ENCODE measurements at places on chromosomes 7 and 10. TPM values are rescaled to one million over a fixed set of nuclear protein-coding genes. Genes with fewer than 3 reads are reported as not detected.

DNA sequence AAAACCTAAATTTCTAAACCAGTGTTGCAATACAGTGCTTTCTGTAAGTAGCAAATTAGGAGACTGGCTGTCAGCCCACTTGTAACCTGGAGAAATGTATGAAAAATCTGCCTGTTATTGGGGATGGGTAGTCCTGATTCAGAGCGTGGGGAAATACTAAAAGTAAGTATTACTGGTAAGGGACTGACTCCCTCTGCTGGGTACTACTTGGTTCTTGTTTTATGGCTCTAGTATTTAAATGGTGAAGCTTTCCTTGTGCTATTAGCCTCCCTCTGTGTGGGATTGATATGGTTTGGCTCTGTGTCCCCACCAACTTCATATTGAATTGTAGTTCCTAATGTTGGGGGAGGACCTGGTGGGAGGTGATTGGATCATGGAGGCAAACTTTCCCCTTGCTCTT lies 886.1 kb downstream of the SORCS1 start:
- DNase-seq = no peak

The MRLN gene
- total RNA-seq = 12.2 TPM

DNA sequence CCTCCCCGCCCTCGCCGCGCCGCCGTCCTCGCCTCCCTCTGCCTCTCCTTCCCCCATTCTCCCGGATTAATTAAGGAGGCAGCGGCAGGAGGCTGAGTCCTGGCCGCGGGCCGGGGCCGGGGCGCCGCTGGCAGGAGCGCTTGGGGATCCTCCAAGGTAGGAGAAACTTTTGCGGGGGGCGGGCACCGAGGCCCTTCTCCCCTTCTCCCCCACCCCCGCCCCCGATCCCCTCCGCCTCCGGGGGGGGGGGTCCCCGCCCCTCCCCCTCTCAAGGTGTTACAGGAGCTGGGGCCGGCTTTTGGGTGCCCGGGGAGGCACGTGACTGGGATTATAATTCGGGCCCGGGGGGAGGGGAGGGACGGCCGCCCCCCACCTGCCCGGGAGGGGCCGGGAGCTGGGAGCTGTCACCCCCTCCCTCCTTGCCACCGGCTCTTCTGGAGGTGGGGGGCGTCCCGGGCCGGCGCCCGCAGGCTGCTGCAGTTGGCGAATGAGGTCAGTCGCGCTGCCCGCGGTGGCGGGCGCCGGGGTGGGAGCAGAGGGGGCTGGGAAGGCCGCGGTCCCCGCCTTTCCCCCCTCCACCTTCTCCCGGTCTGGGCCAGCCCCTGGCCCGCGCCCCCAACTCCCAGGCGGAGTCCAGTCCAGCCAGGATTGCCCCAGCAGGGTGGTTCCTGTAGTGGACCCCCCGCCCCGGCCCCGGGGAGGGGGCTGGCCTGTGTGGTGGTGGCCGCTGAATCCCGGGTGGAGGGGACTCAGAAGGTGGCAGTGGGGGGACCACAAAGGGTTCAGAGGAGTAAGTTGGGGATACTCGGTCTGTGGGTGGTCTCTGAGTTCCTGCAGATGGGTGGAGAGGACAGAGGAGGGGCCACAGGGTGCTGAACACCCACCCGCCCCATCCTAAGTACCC lies 567 bp downstream of the GTF2IRD1 start:
- peak; percentile 38 for DNase-seq

The AKR1E2 gene
- 26.3 TPM for total RNA-seq

The ZNF138 gene
- total RNA-seq = 63.4 TPM

- DNase-seq = no peak
These were observed 50.5 kb upstream of the FOXP2 start for GRCh38 chr7:114364151-114364550.

The TMEM176A gene
- total RNA-seq = 1.5 TPM

DNA sequence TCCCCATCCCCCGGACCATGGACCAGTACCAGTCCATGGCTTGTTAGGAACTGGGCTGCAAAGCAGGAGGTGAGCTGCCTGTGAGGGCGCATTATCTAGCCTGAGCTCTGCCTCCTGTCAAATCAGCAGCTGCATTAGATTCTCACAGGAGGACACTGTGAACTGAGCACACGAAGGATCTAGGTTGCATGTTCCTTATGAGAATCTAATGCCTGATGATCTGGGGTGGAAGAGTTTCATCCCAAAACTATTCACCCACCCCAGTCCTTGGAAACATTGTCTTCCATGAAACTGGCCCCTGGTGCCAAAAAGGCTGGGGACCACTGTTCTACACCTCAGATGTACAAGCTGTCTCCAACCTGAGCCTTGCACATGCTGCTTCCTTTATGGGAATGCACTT lies 24.1 kb upstream of the JMJD1C start:
- DNase-seq = no peak

GRCh38 chr10:86758189-86759072 lies 2.0 kb downstream of the BMPR1A start:
- no peak for DNase-seq

The FAM25G gene
- not detected for total RNA-seq

The ARPC1A gene
- total RNA-seq = 48.2 TPM

- no peak for DNase-seq
These were observed 136.3 kb upstream of the ANK3 start for GRCh38 chr10:60525716-60526585.

- DNase-seq = no peak
These were observed 304.0 kb downstream of the ZEB1 start for GRCh38 chr10:31622978-31623377.

- DNase-seq = no peak
These were observed 84.2 kb upstream of the DIP2C start for GRCh38 chr10:773562-774161.

The RNF32 gene
- 1.4 TPM for total RNA-seq

DNA sequence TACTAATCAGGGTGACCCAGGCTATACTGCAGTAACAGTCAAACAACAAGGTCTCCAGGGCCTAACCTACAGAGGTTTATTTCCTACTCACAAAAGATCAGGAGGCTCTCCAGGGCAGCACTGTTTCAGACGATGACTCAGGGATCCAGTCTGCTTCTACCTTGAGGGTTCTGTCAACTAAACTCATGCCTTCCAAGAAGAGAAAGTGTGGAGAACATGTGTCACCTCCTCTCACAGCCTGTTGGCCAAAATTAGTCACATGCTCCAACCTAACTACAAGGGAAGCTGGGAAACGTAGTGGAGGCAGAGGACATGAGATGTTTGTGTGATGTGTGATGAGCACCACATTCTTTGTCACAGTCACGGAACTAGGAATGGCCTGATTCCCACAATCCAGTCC lies 14.7 kb upstream of the INA start:
- no peak for DNase-seq

The SKIDA1 gene
- 8.8 TPM for total RNA-seq

DNA sequence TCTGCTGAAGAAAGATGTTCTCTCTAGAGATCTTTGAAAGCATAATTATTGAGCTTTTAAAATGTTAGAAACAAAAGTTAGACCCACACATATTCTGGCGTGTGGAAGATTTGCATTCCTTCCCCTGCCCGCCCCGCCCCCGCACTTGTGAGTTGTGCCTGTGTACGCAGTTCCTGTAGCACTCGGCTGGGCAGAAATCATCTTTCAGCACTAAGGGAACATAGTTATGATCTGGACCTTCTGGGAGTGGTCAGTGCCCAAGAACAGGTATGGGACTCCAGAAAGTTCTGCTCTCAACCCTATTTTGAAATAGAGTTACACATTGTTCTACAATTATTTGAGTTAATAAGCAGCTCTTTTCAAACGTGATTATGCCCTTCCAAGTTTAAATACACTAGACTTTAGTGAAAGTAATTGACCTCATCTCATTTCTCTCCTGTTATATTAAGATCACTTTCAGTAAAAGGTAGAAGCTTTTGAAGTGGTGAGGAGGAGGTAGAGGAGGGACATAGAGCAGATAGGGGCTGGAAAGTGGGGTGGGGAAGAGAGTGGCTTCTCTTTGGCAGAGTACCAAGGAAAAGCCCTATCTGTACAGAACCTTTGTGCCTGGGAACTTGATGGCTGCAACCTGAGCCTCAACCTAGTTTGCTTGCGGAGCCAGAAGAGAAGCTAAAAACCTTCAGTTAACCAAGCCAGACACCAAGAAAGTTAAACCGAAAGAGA lies 5.7 kb downstream of the BLVRA start:
- no peak for DNase-seq

- peak; percentile 5 for DNase-seq
These were observed 141.5 kb upstream of the EEPD1 start for GRCh38 chr7:36011588-36011965.

GRCh38 chr7:133040178-133040577 lies 41.7 kb downstream of the CHCHD3 start:
- DNase-seq = no peak

- no peak for DNase-seq
These were observed 44.4 kb upstream of the SHH start for GRCh38 chr7:155856656-155857055.

DNA sequence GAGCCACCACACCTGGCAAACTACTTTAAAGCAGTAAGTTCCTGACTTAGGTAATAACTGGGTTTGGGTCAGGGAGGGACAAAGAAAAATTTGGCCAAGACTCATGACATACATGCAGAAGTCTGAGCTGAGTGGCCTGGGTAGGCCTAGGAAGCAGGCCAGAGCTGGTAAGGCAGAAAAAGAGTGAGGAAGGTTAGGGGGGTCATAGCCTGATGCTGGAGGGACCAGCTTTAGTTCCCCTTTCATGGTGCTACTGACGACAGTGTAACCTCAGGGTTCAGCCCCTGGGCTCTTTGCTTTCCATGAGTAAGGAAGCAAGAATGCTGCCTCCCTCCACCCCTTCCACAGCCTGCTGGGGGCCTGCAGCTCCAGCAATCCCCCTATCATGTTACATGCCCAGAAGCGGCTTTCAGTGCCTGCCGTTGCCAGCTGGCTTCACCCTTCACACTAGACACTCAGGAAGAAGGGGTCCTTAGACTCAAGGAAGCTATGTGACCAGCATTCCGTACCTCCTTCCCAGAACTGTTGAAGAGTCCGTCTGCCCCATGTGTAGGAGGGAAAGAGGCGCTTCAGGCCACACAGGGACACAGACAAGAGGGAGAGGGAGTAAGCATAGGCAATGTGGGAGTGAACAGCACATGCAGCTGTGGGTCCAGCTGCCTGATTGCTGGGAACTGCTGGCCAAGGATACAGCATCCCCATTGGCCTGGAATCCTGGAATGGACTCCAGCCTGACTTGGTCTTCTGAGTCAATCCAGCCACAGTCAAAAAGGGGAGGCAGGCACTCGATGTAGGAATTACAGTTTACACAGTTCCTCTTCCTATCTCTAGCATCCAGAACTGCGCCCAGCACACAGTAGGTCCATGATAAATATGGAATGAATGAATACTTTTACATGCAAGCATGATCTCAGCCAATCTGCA lies 4.1 kb upstream of the PLAU start:
- DNase-seq = no peak

DNA sequence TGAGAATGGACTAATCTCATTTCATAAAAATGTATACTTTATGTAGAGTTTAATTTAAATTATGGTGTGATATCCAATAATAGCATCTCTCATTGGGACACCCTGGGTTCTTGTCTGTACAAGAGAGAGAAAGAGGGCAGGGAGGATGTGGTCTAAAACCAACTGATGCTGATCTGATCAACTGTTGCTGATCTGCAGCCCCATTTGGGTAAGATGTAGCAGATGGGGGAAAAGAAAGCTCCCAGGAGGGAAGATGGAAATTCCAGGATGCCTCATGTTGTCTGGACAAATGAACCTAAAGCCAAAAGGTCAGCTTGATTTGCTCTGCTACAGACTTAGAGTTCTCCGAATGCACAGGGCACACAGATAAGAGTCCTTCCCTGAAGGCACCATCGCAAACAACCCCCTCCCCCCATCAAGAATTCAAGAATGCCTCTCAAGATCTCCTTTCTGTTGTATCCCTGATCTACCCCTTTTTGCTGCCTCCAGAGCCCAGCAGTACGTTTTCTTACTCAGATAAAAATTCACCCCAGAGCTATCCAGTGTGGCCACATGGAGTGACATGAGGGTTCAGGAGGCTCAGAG lies 171.4 kb upstream of the INHBA start:
- no peak for DNase-seq

- no peak for DNase-seq
These were observed 53.5 kb upstream of the VIPR2 start for GRCh38 chr7:159198016-159198724.

The SLC12A9 gene
- 24.4 TPM for total RNA-seq

The HMX2 gene
- not detected for total RNA-seq

DNA sequence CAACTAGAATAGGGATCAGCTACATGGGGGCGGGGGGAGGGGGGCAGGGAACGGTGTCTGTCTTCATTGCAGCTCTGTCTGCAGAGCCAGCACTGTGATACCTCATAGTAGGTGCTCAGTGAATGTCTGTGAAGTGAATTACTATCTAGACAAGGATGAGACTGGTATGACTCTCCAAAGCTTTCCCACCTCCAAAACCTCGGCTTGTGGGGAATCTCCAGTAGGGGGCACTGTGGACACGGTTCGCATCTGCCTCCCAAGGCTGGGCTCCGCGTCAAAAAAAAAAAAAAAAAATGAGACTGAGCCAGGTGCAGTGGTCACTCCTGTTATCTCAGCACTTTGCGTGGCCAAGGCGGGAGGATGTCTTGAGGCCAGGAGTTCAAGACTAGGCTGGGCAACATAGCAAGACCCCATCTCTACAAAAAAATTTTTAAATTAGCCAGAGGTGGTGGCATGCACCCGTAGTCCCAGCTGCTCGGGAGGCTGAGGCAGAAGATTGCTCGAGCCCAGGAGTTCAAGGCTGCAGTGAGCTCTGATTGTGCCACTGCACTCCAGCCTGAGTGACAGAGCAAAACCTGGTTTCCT lies 9.6 kb downstream of the TRIM56 start:
- DNase-seq = no peak

GRCh38 chr7:124413029-124413428 lies 352.6 kb downstream of the GPR37 start:
- no peak for DNase-seq

DNA sequence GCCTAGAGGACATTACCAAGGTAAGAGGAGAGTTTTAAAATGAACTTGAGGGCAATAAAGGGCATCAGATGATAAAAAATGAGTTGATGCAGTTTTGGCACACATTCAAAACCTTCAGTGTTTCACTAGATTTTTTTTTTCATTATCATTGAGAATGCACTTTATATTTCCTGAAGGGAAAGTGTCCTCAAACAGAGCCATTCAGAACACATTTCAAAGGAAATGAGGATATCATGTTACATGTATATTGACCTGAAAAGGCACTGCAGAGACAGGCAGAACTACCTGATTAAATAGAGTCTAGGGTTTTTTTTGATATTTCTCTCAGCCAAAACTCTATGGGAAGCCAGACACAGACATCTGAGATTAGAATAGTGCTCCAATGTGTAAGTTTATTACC lies 454.0 kb downstream of the NEBL start:
- no peak for DNase-seq

GRCh38 chr7:763762-764161 lies 36.7 kb upstream of the PRKAR1B start:
- no peak for DNase-seq

The PPRC1 gene
- total RNA-seq = 12.3 TPM

- DNase-seq = no peak
These were observed 20.3 kb upstream of the SAMD8 start for GRCh38 chr10:75091146-75091545.

DNA sequence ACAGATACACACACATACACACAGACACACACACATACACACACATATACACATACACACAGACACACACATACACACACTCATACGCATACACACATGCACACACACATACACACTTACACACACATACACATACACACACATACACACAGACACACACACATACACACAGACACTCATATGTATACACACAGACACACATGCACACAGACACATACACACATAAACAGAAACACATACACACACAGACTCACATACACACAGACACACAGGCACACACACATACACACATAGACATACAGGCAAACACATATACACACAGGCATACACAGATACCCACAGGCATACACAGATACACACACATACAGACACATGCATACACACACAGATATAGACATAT lies 143.9 kb upstream of the LYZL2 start:
- no peak for DNase-seq
